Activated CD8-positive, alpha-beta memory T cell treated with anti-CD3 and anti-CD28 coated beads for 1 hour (primary cell): ENCODE measurements at places on chromosomes 6 and 20.

- no peak for DNase-seq
Observed at GRCh38 chr6:83086751-83087150, 19.3 kb downstream of the DOP1A start.

GRCh38 chr6:163992701-163993100, 578.2 kb downstream of the QKI start:
- no peak for DNase-seq

DNA sequence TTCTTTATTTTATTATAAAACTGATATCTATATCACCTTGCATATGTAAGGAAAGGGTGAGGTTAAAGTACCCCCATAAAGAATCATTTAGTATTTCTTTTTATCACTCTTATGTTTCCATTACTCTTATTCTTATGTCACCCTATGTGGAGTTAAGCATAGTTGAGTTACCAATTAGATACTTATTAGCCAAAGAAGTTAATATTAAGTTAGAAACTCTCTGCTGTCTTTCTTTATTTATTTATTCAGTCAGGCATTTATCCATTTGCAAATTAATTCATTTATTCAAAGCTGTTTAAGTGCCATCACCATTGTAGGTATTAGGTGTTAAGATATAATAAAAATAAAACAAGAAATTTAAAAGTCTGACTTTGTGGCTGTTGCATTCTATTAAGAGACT, 1279.1 kb upstream of the CITED2 start:
- no peak for DNase-seq

DNA sequence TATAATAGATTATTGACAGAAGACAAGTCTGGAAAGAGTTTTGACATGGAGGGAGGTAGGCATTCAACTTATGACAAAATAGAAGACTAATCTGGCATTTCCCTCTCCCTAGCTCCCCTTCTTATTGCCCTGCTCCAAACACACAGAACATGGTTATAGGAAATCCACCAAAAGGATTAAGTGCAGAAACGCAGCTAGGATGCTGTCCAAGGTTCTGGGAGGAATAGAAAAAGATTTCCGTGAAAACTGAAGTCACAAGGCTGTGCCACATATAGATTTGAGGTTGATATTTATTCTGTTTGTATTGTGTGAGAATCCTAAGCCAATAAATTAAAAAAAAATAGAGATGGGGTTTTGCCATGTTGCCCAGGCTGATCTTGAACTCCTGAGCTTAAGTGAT, 107.9 kb upstream of the MAP3K7 start:
- DNase-seq = no peak

GRCh38 chr6:72835749-72836148, 213.9 kb downstream of the KCNQ5 start:
- DNase-seq = no peak

DNA sequence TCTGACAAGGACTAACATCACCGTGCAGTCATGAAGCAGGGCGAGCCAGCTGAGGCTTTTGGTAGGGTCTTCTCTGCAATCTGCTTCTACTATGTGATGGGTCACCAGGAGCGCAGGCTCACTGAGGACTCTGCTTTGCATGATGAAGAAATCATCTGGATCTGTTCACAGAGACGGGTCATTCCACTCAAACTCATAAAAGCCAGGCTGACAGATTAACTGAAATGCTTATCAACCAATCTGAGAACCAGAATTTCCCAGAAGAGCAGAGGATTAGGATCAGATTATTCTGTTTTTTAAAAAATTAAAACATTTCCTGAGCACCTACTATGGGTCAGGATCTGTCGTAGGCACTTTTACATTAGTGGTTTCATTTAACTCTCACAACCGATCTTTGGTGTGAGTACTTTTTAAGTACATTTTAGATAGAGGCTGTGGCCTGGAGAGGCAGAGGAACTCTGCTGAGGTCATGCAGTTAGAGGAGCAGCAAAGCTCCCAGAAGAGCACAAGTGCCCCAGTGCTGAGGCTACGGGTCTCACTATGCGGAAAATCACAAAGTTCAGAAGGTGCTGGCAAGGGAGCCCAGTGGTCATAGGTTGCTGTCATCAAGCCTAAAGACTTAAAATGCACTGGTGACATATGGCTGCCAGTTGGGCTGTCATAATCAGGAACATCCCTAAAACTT, 109.1 kb downstream of the BACH2 start:
- DNase-seq = no peak

DNA sequence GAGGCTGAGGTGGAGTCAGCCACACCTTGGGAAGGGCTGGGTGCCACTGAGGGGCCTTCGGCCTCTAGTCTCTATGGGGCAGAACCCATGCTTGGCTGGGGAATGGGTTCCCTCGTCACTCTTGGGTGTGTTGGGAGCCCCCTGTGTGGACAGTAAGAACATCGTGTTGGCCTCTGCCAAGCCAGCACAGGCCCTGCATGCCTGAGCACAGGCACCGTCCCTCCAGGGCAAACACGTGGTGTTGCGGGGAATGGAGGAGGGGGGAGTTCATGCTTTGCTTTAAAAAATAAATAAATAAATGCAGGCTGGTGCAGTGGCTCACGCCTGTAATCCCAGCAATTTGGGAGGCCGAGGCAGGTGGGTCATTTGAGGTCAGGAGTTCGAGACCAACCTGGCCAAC, 63.0 kb downstream of the EZR start:
- DNase-seq = no peak

- DNase-seq = no peak
Observed at GRCh38 chr6:75932067-75932466, 140.4 kb downstream of the IMPG1 start.

DNA sequence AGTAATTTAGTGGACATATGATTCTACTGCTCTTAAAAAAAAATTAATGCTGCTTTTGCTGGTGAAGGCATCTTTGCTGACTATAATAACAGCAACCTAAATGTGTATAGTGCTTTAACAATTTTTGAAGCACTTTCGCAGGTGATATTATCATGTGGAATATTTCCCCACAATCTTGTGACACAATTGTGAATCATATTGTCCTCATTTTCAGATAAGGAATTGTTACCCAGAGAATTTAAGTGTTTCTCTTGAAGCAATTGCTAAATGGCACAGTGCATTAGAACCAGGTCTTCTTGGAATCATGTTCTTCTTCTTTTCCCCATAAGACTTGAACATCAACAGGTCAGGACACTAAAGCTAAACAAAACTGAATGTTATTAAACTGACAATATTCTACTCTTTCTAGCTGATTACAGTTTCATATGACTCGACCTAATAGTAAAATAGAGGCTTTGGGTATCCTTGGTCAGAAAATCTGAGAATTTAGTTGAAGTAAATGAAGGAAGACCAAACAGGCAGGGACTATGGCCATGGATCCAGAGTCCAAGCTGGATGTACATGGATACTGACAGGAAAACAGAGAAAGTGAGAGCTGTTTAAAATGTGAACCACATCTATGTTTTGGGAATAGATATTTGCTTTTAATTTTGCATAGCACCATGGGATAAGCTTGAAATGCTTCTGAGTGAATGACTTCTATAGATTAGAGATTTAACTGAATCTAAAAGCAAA, 121.8 kb upstream of the SLC35B3 start:
- DNase-seq = no peak

DNA sequence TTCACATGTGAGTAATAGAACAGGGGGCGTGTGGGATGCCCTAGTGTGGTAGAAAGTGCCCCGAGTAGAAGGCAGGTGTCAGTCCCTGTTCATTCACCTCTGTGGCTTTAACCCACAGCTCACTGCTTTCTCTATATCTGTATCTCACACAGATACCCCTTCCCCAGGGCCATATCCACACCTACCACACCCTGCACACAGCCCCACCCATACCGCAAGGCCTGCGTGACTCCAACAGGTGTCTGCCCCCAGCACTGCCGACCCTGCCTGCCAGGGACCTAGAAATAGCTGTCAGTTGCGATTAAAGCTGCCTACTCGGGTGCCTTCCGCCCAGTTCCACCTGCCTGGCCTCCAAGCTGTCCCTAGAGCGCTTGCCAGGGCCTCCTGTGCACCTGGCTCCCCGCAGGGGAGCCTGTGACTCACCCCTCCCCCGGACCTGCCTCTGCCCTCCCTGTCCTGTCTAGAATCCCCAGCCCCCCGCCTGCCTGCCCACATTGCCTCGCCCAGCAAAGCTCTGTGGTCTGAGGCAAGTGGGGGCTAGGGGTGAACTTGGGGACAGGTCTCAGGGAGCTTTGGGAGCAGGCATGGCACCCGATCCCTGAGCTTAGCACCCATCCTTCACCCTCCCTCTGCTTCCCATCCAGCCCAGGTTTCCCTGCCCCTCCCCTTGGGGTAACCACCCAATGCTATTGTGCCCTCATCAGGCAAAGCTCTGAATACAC, 38.3 kb upstream of the ID1 start:
- DNase-seq = no peak

DNA sequence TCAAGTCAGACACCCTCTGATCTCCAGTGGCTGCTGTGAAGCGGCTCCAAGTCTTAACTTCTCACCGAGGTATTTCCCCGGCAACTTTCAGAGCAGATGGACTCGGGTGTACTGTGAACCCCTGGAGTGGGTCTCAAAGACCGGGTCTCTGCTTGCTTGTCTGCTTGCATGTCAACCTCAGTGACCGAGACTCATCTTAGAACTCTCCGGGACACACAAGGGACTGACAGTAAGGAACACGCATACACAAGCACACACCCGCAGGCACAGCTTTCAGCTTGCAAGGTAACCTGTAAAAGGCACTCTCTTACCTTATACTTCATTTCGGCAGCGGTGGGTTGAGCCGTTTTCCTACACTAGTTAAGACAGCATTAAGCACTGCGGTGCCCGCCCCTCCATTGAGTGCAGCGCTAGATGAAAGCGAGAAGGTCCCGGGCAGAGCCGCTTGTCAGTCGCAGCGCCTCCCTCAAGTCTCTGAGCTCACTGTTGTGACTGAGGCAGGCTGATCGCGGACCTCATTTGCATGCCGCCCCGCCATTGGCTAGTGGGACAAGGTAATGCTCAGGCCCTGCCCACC, at the start of gene NEDD9:
Gene NEDD9 (minus strand): TSS at position 476 of the 577 bp plus-strand sequence. CDS start 153 bp downstream, at position 323.
- DNase-seq = peak; percentile 92

GRCh38 chr20:41040855-41041254, 12.2 kb downstream of the TOP1 start:
- no peak for DNase-seq

DNA sequence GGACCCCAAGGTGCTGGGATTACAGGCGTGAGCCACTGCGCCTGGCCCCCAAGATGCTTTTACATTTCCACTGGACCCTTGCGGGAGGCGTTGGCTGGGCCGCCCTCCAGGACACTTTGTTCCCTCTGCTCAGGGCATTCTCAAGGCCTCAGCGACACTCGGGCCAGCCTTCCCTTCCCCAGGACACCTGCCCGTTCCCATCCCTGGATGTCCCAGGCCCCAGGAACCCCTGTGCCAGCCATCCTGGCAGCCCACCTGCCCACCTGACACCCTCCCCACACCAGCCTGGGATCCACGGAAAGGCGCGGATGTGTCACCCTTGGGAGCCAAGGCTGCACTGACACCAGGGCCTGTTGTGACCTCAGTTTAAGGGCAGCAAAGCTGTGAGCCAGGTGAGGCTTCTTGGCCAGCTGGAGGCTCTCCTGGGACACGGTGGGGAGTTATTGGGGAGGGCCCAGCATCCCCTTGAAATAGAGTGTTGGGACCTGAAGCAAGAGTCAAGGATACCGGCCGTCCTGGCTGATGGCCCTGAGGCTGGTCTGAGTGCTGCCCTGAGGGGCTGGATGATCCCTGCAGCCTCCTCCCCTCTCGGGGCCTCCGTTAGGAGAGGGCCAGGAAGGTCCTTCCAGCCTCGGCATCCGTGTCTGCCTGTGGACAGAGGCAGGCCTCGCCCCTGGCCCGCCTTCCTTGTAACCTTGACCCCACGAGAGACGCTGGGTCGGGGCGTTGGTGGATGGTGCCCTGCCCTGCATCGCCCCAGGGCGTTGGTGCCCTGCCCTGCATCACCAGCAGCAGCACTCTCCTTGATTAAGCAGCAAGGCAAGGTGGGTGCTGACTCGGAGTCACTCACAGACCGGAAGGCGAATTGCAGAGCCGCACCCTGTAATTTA, 84.2 kb upstream of the BHLHE23 start:
- DNase-seq = no peak

- DNase-seq = no peak
Observed at GRCh38 chr6:167396068-167396658, 71.3 kb downstream of the TTLL2 start.

DNA sequence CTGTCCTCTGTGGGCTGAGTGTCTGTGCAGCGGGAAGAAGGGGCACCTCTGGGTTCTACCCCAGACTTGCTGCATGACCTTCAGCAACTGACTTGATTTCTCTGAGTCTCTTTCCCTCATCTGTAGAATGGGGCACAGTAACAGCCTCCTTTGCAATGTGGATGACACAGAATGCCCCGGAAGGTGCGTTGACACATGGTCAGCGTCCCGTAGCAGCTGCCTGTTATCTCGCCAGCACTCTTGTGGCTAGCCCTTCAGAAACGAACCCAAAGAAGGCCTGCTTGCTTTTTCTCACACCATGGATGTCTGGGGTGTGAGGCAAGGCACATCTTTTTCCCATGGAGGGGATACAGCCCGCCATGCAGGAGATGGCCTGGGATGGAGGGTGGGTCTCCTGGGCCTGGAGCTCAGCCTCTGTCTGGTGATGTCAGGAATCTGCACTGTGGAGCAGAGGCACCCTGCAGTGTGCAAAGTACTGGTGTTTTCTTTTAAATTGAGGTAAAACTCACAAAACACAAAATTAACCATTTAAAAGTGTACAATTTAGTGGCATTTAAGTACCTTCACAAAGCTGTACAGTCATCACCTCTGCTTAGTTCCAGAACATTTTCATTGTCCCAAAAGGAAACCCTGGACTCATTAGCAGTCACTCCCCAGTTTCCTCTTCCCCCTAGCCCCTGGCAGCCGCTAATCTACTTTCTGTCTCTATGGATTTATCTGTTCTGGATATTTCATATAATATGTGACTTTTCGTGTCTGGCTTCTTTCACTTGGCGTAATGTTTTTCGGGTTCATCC, 59.8 kb upstream of the FAM83D start:
- no peak for DNase-seq

GRCh38 chr6:53038141-53038540, 27.1 kb upstream of the FBXO9 start:
- DNase-seq = no peak

GRCh38 chr6:157403686-157404051, 22.7 kb downstream of the ZDHHC14 start:
- DNase-seq = no peak

DNA sequence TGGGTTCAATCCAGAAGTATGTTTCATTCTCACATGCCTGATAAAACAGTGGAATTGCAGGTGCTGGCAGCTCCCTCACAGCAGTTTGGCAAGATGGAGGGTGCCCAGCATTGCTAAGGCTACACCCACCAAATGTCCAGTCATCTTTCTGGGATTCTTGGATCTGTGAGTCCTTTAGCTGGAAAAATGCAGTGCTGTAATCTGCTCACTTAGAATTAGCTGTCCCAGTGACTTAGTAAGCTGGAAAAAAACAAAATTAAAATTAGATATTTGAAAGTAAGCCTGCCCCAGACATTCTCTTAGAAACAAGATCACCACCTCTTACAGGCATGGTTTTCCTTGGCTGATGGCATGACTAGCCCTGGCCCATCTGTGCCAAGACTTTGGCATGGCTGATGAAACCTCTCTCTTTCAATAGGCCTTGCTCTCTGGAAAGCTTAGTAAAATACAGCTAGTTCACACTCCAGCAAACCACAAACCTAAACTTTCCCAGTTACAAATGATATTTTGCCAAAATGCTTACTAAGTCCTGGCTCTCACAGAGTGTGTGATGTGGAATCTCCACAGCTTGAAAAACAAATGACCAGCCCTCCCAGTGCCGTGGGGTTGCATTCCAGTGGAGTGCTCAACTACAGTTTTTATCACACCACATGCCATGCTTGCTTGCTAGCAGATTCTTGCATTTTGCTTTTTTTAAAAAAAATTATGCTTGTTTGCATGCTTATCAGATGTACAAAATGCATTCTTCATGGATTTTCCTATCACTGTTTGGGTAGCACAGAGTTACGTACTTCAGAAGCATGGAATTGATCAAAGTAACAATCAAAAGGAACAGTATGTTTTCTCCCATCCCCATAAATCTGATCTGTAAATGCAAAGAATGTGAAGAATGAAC, 261.5 kb downstream of the EYA4 start:
- DNase-seq = no peak
